ENCODE measurements at places on chromosomes 4 and X.
A peak's percentile ranks its signal among the peaks of the same experiment; 100 is the strongest.

- no peak for DNase-seq
Observed at GRCh38 chr4:23388699-23389395, 501.0 kb downstream of the PPARGC1A start.

DNA sequence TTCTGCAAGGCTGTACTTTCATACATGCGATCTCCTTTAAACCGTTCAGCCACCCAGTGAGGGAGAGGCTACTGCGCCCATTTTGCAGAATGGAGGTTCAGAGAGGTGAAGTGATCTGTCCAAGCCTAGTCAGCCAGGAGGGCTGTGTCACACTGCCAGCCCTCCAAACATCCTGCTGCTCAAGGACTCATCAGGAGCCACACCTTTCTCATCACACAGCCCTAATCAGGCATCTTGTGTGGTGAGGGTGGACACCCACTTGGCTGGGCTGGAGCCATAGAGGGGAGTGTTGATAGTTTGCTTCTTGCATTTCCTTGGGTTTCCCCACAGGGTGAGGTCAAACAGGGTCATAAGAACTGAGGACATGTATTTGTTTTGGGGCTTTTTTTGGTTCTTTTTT, 5.4 kb upstream of the CXCR3 start:
- DNase-seq, result no peak

DNA sequence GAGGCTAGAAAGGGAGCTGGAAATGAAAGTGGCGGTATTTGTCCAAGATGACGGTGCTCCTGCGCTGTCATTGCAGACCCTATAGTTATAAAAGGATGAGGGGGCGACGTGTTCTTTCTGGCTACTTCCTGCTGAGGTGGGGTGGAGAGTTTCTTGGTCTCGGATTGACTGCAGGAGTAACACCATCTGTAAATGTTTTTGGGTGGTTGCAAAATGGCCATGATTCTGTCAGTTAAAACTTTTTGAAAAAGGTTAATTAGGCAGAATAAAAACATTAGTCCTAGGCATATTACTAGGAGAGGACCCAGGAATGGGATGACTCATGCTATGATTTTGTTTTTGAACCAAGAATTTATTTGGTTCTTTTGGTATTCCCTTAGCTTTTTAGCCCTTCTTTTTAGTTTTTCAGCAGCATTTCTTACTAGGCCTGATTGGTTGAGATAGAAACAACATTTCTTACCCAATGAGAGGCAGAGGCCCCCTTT, 53.1 kb downstream of the USP11 start:
- no peak for DNase-seq

GRCh38 chr4:125836597-125837195, 521.9 kb downstream of the FAT4 start:
- no peak for DNase-seq

GRCh38 chrX:12403474-12404082, 265.3 kb downstream of the FRMPD4 start:
- DNase-seq, result no peak

- peak; percentile 69 for DNase-seq
Observed at GRCh38 chr4:80201252-80202151, 4.2 kb downstream of the PRDM8 start.

- no peak for DNase-seq
Observed at GRCh38 chr4:84733343-84734033, 150.6 kb downstream of the CDS1 start.

DNA sequence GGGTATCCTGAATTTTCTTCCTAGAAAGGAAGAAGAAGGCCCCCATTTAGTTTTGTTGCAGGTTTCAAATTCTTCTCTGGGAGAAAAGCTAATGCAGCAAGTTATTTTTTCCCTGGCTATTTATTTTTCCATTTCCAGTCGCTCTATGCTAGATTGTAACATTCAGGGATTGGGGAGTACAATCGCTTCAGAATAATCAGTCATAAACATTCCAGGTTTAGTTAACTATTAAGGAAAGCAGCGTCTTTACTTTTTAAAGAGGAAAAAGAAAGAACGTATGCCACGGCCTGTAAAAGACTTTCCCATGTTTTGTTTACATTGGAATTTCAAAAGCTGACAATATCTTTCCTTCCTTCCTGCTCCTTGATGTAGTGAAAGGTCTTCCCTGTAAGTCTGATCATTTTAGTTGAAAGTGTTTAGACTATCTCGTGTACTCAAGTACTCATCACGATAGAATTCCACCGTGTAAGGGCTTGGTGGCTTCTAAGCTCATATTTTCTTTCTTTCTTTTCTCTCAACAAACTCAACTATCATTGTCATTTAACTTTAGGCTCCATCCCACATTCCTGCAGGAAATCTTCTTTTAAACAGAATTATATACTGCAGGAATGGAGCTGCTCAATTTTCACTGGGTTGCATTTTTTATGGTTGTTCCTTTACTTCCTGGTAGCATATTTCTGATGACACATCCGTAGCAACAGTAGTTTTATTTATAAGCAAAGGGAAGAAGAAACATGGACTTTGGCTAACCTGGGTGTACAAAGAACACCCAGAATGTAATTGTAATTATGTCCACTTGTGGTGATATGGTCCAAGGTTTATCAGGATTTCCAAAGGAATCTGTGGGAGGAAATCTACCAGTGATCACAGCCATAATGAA, 213.1 kb upstream of the FAT1 start:
- DNase-seq, result peak; percentile 46

GRCh38 chrX:78104447-78105176, 564 bp downstream of the PGK1 start:
- peak; percentile 68 for DNase-seq

GRCh38 chr4:139278485-139278884, 1.5 kb downstream of the MGARP start:
- DNase-seq, result no peak

DNA sequence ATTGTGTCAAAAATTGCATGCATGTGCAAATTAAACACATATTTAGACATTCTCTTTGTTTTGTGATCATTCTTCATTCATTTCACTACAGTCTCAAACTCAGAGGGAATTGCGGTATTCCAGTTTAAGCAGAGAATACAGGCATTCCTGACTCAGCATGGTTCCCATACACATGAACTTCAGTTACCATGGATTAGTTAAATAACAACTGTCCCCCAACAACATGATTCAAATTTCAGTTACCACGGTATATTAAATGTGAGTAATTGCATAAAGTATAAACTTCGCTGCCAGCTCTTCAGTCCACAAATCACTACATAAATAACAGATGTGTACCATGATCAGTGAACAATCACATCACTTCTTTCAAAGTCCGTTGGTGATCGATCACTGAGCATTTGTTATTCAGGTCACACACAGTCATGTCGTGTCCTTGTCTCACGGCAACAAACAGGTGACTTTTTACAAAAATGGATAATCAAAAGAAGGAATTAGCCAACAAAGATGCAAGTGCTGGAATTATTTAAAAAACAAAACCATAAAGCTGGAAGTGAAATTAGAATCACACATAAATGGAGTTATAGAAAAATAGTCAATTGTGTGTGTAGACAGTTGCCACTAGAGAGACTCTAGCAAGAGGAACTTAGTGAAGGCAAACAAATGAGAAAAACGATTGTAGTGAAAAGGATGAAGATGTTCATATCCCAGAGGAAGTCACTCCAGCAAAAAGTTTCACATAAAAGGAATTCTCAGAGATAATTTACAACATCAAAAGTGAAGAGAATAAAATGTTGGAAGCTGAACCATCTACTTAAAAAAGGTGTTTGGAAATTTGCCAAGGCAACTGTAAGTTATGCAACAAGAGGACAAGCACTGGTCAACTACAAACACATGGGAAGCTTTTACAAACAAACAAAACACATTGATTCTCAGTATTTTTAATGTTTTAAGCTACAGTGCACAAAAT, 138.6 kb upstream of the SMARCAD1 start:
- no peak for DNase-seq

GRCh38 chr4:951594-952468, 19.6 kb downstream of the TMEM175 start:
- no peak for DNase-seq

DNA sequence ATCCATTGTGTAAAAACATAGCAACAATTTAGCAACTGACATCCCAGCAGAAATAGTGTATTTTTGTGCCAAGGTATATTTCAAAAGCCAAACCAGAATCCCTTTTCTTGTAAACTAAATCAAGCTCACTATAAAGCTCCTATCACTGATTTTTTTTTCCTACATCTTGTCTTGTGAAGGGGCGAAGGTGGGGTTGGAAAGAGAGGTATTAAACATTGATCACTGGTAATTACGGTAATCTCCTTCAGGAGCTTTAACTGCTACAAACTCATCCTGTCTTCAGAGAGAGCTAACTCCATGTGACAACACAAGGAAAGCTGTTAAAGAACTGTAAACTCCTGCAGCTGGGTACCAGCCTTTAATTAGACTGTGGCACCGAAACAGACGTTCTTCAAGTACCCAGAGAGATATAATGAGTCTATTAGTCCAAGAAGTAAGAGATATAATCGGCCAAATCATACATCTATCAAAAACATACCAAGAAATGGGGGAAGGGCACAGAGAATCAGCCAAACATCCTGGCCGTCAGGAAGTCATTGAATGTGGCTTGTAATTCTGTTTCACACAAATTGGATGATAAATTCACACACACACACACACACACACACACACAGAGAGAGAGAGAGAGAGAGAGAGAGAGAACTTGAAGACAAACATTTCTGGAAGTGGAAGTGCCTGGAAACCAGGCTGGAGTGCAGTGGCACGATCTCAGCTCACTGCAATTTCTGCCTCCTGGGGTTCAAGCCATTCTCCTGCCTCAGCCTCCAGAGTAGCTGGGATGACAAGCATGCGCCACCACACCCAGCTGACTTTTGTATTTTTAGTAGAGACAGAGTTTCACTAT, 111.9 kb upstream of the PPARGC1A start:
- no peak for DNase-seq

GRCh38 chr4:1365271-1366178, 18.5 kb downstream of the UVSSA start:
- DNase-seq, result no peak

DNA sequence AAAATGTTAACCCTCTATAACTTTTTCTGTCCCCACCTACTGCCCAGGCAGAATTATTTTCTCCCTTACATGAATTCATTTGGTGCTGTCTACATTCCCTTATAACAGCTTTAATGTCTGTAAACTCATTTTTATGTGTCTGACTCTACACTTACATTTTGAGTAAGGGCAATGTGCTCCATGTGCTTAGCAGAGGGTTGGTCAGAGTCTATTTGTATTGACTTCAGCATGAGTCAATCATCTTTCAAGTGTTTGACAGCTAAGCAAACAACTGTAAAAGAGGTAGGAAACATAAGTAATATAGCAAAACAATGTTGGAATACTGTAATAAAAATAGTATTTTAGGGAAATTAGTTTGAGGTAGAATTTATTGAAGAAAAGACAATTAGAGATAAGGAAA, 6.3 kb downstream of the IL15 start:
- DNase-seq, result no peak

GRCh38 chr4:10534820-10535219, 77.6 kb upstream of the ZNF518B start:
- no peak for DNase-seq

DNA sequence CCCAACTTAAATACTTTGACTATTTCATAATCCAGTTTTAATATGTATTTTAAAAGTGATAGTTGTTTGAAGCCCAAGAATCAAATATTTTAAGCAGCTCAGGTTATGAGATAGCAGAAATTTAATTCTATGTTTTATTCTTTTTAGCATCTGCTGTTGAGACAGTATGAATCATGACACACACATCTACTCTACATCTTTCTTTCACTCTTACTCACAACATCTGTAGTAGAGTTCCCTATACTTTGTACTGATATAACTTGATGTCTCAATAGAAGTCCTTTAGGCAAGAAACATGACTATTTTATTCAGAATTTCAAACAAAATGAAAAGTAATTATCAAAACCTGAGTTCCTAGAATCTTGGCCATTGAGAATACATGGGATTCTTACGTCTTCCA, 187.9 kb upstream of the GNPDA2 start:
- DNase-seq, result no peak

DNA sequence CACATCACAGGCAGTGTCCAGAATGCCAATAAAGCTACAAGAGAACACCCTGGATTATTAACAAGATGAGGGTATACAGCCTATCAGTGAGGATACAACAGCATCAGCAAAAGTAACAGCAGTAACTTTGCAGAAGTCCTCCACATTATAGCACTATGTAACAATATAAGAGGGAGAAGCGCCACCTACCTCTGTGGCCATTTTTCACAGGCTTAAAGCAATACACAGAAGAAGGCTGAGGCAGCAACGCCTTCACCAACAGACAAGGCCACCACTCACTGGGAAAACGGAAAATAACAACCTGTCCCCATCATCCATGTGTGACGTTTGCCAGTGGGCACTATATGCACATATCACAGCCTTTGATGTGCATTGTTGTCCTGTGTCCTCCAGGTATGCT, 12.5 kb downstream of the RTL8B start:
- no peak for DNase-seq

DNA sequence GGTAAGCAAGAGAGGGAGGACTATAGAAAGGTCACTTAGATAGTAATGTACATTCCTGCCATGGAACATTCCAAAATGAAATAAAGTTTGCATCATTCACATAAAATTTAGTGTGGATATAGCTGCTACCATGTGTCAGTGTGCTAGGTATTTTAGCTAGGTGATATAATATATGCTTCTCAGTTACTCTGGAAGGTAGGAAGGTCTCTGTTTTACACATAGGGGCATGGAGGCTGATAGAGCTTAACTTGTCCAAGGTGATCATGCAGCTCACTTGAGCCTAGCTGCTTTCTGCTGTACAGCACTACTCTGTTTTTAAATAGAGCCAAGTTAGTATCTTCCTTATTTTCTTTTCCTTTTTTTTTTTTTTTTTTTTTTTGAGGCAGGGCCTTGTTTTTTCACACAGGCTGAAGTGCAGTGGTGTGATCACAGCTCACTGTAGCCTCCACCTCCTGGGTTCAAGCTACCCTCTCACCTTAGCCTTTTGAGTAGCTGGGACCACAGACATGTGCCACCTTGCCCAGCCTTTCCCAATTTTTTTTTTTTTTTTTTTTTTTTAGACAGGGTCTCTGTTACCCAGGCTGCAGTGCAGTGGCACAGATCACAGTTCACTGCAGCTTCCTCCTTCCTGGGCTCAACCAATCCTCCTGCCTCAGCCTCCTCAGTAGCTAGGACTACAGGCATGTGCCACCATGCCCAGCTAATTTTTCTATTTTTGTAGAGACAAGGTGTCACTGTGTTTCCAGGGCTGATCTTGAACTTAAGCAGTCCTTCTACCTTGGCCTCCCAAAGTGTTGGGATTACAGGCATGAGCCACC, 10.4 kb downstream of the AFF1 start:
- DNase-seq, result no peak

- DNase-seq, result no peak
Observed at GRCh38 chrX:9610771-9611392, 146.0 kb downstream of the TBL1X start.

GRCh38 chr4:32564626-32565025, 1844.5 kb downstream of the PCDH7 start:
- DNase-seq, result no peak

GRCh38 chr4:815464-816146, 10.3 kb downstream of the CPLX1 start:
- DNase-seq, result no peak
